ENCODE measurements at places on chromosomes 2 and 18. TPM values are rescaled to one million over a fixed set of nuclear protein-coding genes. Genes with fewer than 3 reads are reported as not detected.

- DNase-seq = no peak
Measured at GRCh38 chr18:36757081-36757480, 71.7 kb downstream of the TPGS2 start.

DNA sequence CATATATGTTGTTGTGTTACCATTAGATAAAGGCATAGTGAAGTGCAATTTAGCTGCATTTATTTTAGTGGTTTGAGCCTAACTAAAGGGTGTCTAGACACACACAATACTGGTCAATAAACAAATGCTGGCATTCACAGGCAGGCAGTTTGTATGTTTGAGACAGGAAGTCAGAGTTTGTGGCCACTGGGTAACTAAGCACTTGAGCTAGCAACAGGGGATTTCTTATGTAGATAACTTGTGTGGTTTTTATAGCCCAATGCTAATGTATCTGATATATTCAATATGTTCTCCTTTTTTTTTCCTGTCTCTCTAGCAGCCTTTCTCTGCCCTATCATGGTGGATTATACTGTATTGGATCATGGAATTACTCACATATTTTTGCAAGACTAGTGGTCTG, 38.1 kb downstream of the LRRTM4 start:
- no peak for DNase-seq

- no peak for DNase-seq
Measured at GRCh38 chr2:216884347-216884746, 24.5 kb upstream of the TNP1 start.

DNA sequence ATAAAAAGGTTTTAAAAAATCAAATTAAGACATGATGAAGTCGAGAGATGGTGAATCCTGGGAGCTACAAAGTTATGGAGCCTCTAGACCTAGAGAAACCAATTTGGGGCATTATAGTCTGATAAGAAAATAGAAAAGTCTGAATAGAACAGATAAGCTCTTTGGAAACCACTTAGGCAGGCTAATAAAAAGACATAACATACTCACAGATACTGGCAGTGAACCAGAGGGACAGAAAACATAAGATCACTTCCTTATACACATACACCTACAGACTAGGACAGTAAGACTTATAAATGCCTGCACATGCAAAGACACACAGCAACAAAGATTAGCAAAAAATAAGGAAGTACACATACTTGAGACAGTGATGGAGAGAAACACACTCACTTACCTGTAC, 20.0 kb downstream of the SMC6 start:
- no peak for DNase-seq

DNA sequence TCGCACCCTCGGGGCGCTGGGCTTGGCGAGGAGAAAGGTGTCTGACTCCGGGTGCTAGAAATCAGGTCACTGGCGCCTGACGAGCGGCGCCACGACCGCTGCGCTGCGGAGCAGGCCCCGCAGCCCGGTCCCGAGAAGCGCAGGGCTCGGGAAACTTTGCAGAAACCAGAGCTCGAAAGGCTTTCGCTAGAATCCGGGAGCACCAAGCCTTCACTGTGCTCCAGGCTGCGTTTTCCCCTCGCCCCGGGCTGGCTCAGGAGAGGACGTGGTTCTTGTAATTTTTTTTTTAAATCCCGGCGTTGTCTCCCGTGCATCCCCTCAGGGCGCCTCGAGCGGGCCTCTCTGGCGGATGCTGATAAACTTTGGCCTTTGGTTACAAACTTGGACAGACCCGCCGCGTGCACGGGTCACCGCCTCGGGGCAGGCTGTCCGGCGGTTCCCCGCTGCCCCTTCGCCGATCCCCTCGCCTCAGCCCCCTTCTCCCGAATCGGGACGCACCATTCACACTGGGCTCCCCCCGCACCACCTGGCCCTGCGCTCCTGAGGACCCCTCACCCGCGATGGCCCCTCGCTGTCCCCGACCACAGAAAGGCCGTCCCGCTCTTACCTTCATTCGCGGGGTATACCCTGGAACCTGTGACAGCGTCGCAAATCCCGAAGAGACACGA, 419 bp downstream of the EPHA4 start:
- DNase-seq = peak; percentile 45

DNA sequence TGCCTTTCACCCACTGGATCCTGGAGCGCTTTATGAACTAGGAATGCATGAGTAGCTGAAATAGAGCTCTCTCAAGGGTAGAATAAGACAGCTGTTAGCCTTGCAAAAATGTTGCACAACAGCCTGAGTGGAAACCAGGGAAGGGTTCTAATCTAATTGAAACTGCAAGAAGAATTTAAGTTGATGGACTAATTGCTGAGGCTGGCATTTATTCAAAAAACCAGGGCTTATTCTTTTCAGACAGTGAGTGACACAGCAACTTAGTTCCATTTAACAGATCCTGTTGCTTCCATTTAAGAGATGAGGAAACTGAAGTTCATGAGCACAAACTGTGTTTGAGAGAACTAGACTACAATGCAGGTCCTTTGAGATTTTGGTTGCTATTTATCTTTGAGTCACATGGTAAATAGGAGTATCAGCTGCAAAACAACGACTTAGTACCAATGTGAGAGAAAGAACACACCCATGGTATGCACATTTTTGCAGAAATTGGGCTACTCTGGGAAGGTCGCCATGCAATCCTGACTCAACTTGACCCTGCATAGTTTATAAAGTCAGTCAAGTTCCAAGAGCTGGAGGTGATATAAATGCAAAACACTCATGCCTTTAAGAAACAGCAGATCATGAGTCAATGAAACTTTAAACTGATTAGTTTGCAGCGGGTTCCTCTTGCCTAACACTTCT, 76.4 kb upstream of the PARD3B start:
- no peak for DNase-seq

DNA sequence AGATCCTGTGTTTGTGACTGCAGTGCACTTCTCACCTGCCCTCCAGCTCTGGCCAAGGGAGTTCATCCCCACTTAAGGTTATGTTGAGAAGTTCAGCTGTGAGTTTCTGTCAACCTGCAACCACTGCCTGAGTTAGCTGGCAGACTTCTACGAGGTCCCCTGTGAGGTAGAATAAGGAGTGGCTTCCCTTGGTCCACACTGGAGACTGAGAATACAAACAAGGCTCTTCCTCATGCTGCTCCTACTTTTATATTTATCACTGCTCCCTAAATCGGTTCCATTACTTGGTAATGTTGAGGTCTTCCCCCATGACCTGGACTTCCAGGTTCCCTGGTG, 353.2 kb upstream of the CWC22 start:
- no peak for DNase-seq

DNA sequence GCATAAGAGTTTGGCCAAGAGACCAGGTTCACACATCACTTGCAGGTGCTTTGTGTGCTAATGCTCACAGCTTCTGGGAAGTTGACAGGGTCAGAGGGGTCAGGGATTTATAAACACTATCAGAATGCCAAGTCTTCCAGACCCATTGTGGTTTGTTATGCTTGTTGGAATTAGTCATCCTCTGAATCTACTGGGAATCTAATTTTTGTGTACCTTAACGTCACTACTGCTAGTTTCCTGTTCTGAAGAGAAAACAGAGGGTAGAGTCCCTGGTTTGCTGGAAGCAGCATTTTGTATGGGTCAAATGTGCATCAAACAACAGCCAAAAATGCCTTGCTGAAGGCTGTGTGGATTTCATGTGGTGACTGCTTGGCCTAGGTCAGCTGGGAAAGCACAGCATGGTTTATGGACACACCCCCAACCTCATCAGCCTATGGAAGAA, 33.3 kb downstream of the ANTXR1 start:
- DNase-seq = no peak

GRCh38 chr2:9779596-9780264, 63.5 kb upstream of the TAF1B start:
- peak; percentile 25 for DNase-seq

ZSWIM2 gene
- total RNA-seq = not detected

NPHP1 gene
- total RNA-seq = 4.5 TPM

PXDN gene
- 15.6 TPM for total RNA-seq

HOXD11 gene
- total RNA-seq = not detected

SAG gene
- total RNA-seq = not detected

APLF gene
- 4.0 TPM for total RNA-seq

DSG1 gene
- total RNA-seq = 0.89 TPM

Measured in Right ventricle myocardium superior (tissue), 1 donor.